ENCODE measurements at places on chromosomes 1 and 21.

DNA sequence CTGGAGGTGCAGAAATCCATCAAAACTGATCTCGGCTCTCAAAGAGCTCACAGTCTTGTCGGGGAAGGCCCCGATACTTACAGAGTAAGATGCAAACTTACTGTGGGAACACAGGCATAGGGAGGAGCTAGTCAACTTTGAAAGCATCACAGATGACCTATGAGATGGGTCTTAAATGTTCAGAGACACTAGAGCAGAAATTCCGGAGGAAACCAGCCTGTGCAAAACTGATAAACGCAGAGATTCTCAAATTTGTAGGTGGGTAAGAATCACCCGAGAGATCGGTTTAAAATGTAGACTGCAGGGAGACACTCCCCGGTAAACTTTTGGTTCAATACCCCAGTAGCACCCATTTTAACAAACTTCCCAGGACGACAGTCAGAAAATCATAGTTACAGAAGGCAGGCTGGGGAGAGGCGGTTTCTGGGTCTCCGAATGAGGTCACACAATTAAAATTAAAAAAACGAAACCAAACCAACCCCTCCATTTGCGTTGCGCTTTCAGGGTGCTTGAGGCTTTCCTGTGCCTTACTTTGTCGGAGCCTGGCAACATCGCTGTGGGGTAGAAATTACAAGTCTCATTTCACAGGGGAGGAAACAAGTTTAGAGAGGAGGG lies 755 bp upstream of the THRAP3 start:
- DNase-seq = no peak

GRCh38 chr1:113870778-113871177 lies 734 bp downstream of the PTPN22 start:
- DNase-seq = no peak

- no peak for DNase-seq
Observed at GRCh38 chr1:115781851-115782250, 13.3 kb upstream of the CASQ2 start.

DNA sequence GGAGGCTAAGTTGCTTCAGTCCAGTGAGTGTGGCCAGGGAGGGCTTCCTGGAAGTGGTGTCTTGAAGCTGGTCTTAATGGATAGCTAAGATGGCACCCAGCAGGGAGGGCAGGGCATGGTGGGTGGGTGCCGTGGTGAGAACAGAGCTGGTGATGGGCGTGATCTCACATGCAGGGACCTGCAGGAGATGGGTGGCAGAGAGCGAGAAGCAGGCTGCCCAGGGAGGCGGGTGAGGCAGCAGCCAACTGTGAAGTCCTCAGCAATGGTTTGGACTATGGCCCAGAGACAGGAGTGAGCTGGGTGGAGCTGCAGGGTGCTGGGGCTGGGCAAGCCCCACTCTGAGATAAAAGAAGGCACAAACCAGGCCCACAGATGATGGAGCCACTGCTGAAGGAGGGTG lies 50.7 kb downstream of the UMODL1 start:
- no peak for DNase-seq

- peak; percentile 33 for DNase-seq
Observed at GRCh38 chr1:223142795-223143536, at the start of gene TLR5. TSS of gene TLR5 (minus strand) at chr1:223143248. CDS start at chr1:223113031, 30,217 bp downstream.

DNA sequence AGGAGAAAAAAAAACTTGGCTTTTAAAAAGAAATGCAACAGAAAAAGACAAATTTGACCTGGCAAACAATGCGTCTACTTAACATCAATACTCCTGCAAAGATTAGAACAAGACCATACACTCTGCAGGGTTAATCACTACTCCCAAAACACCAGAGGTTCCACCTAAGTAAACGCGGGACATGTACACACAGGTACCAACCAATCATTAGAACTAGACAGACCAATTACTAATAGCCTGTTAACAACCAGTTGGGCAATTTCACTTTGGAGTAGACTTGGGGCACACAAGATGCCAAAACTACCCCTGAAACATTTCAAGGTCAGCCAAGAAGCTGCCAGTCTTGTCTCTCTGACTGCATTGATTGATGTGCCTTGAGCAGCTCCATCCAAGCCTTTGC lies 125.8 kb downstream of the RRAGC start:
- DNase-seq = no peak

DNA sequence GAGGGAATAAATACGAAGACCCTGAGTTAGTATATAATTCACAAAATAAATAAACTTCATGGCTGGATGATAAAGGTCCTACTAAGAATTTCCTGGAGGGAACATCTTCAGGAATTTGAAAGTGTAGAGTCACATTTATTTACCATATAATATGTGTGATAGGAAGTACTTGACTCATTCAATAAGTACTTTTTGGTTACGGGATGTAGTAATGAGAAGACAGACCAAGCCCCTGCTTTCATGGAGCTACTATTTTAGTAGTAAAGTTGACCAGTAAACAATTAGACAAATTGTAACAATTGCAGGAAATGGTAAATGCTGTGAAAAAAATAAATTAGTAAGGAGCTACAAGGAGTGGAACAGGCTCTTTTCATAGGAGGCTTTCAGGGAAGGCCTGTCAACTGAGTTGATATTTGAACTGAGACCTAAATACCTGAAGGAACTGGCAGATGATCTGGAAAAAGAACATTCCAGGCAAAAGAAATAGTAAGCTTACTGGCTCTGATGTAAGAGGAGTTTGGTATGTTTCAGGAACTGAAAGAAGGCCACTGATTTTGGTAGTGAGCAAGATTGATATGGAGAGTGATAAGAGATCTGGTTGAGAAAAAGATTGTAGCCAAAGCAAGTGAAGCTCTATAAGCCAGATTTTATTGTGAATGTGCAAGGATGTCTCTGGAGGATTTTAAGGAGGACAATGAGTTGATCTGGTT lies 36.2 kb downstream of the CAMSAP2 start:
- no peak for DNase-seq

DNA sequence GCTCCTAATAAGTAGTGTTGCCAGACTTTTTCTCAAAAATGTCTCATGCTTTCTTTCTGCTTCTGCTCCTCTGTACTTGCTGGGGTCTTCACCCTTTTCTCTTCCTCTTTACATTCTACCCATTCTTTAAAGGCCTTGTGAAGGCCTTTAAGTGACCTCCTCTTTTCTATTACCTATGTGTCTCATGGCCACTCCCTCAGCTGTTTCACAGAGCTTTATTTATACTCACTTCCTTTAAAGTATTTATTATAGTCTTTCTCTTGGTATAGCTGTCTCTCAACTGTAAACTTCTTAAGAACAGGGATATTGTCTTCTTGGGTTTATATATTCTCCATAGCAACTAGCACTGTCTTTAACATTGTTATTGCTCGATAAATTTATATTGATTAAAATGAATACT lies 792 bp downstream of the GOLPH3L start:
- DNase-seq = no peak

DNA sequence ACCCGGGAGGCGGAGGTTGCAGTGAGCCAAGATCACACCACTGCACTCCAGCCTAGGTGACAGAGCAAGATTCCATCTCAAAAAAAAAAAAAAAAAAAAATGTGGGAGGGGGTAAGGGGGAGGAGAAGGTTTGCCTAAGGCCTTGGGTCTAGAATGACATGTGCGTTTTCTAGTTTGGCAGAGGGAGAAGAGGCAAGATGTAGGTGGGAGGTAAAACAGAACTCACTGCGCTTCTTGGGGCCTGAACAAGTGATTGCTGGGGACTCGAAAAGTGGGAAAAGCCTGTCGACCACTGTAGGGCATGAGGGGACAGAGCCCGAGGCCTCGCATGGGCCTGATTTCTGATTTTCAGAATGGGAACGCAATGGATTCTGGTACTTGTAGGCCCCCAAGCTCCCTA lies 19.9 kb downstream of the RUNX3 start:
- DNase-seq = no peak

DNA sequence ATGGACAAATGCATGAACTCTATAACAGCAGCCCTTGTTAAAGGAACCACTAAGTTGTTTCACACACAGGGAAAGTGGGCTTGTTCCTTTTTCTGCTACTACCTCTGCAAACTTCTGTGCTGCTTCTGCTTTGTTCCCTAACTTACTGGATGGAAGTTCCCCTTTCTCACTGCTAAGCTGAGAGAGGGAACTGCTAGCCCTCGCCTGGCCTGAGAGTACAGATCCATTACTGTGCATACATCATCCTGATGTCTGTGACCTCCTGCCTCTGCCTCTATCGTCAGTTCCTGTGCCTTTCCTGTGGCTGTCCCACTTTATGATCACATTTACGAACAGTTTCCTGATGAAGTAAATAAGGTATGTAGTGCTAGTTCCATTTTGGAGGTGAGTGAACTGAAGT lies 3.5 kb downstream of the GNAT2 start:
- peak; percentile 87 for DNase-seq

DNA sequence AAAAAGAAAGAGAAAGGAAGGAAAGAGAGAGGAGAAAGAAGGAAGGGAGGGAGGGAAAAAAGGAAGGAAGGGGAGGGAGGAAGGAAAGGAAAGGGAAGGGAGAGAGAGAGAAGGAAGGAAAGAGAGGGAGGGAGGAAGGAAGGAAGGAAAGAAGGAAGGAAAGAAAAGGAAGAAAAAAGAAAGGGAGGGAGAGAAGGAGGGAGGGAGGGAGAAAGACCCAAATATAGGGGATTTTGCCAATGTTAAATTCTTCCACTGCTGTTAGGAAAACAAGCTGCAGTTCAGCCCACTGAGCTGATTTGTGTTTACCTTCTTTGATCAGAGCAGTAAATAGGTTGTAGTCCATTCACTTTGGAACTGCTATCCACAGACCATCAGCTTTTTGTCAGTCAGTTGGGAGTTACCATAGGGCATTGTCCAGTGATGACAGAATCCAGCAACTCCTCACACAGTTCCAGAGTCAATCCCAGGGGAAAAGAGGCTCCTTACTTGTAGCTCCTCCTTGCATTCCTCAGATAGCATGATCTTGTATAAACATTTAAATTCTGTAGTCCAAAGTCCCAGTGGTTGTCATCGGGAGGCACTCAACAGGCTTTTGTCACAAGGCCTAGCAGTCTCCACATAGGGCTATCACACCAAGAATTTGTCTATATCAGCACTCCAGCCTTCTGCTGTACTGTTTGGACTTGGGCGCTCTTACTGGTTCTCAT lies 13.5 kb upstream of the PPP1R8 start:
- DNase-seq = no peak

DNA sequence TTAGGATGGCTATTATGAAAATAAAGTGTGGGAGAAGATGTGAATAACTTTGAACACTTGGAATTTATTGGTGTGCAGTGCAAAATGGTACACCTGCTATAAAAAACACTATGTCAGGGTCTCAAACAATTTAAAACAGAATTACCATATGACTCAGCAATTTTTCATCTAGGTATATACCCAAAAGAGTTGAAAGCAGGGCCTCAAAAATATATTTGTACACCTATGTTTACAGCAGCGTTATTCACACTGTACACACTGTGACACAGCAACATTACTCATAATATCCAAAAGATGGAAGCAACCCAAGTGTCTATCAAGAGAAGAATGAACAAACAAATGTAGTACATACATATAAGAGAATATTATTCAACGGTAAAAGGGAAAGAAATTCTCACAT lies 75.8 kb downstream of the SPATA6 start:
- no peak for DNase-seq

DNA sequence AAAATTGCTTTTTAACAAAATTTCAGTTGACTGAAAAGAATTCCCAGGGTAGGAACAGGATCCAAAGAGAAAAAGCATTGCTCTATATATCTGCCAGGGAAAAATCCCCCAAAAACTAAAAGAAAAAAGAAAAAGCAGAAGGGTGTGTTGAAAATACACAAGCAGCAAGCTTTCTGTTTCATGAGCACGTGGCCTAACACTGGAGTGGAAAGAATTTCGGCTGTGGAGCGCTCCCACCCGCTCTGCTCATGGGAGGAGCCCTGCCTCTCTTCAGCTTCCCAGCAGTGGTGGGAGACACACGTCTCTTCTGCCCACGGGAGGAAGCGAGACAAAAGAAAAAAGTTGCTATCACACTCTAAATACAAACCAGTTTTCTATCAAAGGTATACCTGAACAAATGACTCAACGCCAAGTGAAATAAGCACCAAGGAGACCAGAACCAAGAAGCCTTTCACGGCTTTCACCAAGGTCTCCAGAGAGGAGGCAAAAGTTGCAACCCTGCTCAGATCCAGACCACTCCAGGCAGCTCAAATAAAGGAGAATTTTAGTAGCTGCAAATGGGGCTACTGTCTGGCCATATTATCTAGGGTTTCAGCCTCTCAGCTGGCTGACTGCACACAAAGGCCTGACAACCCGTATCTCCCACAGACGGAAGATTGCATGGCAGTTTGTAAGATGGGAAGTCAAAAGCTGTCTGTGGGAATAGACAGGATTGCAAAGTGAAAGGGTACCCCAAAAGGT lies 29.5 kb upstream of the ZNF496 start:
- DNase-seq = no peak

DNA sequence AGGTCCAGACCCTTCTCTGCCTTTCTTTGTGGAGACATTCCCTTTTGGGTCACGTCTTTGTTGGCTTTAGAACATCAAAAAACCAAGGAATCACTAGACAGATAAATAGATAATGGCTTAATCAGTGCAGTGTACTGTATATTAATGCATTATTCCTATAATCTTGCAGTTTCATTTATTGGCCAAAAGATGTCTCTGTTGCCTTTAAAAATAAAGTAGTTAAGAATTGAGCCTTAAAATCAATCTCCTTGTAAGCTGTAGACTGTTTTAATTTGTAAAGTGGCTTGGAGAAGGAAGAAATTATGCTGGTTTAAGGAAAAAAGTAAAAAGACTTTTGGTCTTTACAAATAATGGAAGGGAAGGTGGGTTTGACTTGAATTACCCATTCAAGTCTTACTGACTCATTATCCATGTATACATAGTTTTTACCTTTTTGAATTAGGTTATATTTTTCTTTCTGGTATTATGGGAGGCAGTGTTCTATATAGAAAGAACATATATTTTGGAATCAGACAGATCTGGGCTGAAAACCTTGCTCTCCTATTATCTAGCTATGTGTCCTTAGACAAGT lies 84.6 kb downstream of the VPS13D start:
- no peak for DNase-seq

- no peak for DNase-seq
Observed at GRCh38 chr1:172241540-172241939, 178.9 kb upstream of the C1orf105 start.

- no peak for DNase-seq
Observed at GRCh38 chr1:6041432-6042062, 4.1 kb upstream of the KCNAB2 start.

- no peak for DNase-seq
Observed at GRCh38 chr1:8082945-8083344, 56.8 kb upstream of the ERRFI1 start.

GRCh38 chr1:59355361-59355760 lies 58.5 kb downstream of the FGGY start:
- DNase-seq = no peak

- no peak for DNase-seq
Observed at GRCh38 chr1:39229504-39229903, 25.0 kb downstream of the MACF1 start.

All from SIG-M5 (cell line).